AG04450 (cell line): ENCODE measurements at places on chromosomes 5 and 9.
A peak's percentile ranks its signal among the peaks of the same experiment; 100 is the strongest.

DNA sequence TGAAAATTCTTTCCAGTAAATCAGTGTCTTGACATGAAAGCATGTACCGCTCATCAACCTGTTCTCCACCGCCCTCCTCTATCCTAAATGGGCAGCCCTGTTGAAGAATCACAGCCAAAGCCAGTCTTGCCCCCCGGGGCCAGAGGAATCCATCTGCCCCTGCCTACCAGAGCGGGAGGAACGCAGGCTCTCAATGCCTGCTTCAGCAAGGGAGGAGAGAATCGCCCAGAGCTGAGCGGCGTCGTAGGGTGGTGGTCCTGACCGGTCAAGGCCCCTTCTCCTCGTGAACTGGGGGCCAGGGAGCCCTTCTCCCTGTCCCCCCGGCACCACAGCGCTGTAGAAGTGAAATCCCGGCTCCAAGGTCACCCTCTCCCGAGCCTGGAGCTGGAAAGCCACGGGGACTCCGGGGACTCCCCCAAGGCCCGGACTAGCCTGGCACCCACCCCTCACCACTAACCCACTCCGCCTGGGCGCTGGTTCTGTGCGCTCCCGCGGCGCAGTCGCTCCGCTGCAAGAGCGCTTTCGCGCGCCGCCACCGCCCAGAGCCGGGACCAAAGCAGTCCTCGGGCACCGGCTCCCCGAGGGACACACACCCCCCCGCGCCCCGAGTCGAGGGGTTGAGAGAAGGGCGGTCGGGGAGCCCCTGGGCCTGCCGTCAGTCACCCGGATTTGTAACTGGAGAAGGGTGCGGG lies 718 bp upstream of the TMEM215 start:
- DNase-seq = no peak

- DNase-seq = no peak
Measured at GRCh38 chr9:120362446-120362845, 217.5 kb downstream of the CDK5RAP2 start.

DNA sequence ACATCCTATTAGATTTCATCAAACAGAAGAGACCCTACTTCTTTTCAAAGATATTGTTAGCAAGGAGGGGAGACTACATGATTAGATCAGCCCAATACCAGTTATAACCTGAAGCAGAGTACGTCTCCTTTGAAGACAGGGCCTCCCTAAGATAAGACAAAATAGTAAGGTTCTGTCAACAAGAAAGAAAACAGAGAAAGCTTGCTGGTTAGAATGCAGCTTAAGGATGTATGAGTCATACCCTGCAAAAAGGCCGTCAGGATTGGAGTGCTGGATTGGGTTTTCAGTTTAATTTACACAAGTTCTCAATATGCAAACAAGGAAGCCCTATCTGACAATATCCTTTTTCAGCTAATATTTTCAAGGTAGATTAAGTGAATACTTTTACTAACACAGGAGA lies 1581.2 kb upstream of the WWC1 start:
- no peak for DNase-seq

GRCh38 chr9:99169086-99169485 lies 52.7 kb downstream of the ALG2 start:
- DNase-seq = no peak

DNA sequence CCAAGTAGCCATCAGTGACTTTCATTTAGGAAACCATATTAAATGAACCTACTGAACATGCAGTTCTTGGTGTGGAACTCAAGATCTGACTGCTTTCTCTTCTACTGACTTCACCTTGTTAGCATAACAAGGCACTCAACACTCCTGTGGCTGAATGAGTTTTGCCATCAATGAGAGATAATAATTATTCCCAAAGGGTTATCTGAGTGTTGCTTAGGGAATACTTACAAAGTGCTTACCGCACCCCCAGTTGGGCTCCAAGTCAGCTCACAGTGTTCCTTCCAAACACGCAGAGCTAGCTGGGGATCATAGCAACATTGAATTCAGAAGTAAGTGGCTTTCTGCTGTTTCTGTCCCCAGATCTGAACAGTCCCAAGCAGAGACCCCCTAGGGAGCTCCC lies 182.9 kb downstream of the SREK1 start:
- no peak for DNase-seq

DNA sequence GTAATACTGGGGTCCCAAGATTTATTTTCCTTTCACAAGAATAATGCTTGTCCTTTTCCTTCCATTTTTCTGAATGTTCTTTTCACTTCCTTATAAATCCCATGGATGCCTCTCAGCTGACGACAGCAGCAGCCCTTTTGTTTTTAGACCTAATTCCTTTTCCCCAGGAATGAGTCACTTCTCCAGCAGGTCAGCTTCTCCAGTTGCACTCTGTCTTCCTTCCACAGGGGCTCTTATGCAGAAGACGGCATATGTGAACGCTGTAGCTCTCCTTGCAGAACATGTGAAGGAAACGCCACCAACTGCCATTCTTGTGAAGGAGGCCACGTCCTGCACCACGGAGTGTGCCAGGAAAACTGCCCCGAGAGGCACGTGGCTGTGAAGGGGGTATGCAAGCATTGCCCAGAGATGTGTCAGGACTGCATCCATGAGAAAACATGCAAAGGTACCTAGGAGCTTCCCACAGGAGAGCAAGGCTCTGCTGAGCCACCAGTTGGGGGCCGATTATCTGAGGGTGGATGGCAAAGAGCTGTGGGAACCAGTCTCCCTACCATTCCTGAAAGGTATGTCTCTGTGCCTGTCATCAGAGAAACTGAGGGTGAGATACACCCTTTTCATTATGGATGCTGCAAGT lies 72.9 kb downstream of the RFK start:
- peak; percentile 51 for DNase-seq

DNA sequence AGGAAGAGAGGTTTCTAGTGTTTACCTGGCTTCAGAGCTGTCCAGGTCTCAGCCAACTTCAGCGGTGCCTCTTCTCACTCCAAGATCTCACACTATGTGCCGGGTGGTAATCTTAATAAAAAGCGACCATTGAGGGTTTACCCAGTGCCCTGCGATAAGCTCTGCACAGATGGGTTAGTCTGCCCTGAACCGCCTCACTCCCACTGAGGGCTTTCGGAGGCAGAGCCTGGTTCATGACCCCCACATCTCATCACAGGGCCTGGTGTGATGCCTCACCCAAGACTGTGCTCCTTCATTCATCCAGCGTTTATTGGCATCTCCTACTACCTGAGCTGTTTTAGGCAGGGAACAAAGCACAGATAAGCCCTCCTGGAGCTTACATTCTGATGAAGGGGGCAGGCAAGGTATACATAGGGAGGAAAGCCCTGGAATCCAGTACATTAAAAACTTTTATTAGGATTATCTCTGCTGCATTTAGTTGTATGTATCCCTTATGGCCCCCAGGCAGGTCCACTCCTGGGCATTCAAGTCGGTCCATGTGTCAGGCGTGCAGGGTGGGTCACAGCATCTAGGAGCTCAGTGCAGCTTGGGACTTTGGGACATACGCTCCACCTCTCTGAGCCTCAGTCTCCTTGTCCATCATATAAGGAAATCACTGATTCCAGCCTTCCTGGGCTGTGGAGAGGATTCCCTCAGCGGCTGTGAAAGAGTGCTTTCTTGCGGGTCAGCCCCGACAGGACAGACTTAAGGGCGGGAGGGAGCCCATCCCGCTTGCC lies 613 bp upstream of the COL15A1 start:
- no peak for DNase-seq

DNA sequence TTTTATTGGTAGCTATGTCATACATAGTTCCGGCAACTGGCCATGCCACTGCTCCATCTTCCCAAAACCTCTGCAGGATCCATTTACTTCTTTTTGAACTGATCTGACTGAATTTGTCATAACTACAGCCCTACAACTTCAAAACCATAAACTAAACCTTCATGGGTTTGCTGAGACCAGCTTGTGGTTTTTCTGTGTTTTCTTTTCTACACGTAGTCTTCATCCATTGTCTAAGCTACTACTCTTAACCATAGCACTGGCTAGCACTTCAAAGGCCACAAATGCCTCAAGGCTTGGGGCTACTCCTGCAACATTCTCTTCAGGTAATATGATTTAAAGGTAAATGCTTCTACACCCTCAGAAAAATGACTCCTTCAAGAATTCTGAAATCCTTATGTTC lies 9.0 kb upstream of the KIF2A start:
- DNase-seq = no peak

GRCh38 chr5:140673187-140673976 lies at the start of gene DND1:
TSS of gene DND1 (minus strand) at chr5:140673576. CDS start at chr5:140673542, 34 bp downstream.
- no peak for DNase-seq

- DNase-seq = no peak
Measured at GRCh38 chr5:179371121-179371510, 25.9 kb upstream of the ADAMTS2 start.

DNA sequence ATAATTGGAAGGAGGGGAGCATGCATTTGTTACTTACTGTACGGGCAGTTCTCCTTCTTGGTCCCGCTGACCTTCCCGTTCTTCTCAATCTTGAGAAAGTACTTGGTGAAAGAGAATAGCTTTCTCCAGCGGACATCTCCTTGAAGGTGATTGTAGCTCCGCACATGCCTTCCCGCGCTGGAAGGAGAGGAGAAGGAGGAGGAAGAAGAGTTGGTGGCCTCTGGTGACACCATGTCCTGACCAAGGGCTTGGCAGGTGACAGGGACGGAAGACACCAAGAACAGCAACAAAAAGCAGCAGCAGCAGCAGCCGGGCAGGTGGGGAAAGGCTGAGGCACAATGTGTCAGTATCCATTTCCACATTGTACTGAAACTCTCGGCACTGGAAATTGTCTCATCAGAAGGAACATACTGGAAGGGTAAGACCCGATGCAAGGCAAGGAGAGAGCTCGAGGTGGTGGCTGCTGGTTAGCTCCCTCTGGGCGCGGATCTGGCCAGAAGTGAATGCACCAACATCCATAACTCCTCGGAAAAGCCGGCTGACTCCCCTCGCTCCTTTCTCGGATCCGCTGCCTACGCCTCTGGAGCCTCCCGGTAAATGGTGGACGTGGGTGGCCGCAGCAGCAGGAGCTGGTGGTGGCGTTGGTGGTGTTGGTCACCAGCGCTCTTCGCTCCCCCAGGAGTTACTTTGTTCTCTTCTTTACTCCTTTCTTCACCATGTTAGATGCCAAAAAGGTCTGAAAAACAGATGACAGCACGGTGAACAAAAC lies 715 bp downstream of the FGF10 start:
- no peak for DNase-seq

DNA sequence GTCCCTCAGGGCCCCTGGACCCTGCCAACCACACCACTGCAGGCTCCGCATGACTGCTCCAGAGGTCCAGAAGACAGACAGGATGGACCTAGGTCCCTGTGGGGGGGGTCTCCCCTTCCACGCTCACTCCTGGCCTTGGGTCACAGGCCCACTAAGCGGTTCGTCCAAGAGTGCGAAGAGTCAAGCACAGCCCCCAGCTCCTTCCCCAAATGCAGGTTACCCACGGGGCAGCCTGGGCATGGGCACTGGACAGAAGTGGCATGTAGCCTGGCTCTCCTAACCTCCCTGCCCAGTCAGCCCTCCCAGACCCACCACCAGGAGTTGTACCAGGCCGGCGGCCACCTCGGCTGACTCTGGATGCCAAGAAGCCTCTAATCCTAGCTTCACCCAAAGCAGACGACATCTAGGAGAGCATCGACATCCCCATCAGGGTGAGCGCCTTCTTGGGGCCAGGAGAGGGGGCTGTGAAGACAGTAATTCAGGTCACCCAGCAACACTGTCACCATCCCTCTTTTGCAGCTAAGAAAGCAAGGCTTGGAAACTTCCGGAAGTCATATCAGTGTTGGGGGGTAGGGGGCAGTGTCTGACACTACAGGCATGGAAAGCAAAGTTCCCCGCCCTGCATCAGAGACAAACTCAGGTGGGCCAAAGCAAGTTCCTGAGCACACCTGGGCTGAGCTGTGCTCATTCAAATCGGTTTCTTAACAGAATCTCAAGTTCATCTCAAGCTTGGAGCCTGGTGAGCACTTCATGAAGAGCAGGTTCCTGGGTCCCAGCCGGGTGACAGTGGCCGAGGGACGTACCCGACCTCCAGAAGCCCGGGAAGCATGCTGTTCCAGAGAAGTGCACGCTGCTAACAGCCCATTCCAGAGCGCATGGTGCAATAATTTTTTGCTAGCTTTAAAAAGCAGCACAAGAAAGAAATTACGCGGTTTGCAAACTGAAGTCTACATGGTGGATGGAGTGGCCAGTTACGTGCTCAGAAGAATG lies 68.7 kb downstream of the SEMA4D start:
- DNase-seq = no peak
